ENCODE measurements at places on chromosomes 3 and 15.

DNA sequence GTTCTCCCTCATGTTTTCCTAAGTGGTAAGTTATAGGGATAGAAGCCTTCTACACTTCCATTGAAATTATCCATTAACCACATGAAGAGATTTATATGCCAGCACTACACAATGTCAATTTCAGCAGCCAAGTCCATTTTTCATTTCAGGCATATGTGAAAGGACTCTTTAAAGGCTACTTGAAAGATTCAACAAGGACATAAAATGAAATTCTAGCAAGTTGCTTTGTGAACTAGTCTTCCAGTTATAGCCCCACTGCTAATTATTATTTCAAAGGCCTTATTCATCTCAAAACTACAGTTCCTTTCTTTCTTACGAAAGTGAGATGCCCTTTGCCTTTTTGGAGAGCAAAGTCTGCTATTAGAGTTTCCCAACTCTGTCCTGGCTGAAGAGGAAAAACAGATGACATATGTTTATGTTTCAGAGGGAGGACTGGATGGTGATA, 66.0 kb upstream of the SLC2A2 start:
- H3K36me3 ChIP-seq, result no peaks in the 10 kb centered on the region
- no peak overlapping the region for H3K27ac ChIP-seq
- no peak for DNase-seq
- H3K4me3 ChIP-seq, result no peak overlapping the region

DNA sequence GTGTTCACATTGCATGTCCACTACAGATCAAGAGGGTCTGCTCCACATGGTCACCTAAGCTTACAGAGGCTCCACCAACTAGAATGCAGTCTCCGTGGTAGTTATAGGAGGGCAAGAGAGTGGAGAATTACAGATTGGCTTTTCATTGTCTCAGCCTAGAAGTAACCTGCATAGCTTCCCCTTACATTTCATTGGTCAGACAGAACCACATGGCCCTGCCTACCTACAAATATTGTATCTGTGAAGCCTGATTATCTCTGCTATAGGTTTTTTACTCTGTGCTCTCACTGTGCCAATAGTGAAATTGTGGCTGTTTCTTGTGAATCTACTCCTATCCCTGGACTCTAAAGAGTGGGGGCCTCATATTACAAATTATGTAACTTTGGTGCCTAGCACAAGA, 2.5 kb upstream of the TLNRD1 start:
- peaks cover 10% of the 10 kb centered on the region for H3K36me3 ChIP-seq
- DNase-seq, result no peak
- no peak overlapping the region for H3K4me3 ChIP-seq
- peaks cover 29% of the 10 kb centered on the region for H3K4me1 ChIP-seq
- H3K27me3 ChIP-seq, result no peaks in the 10 kb centered on the region
- no peak overlapping the region for H3K27ac ChIP-seq

DNA sequence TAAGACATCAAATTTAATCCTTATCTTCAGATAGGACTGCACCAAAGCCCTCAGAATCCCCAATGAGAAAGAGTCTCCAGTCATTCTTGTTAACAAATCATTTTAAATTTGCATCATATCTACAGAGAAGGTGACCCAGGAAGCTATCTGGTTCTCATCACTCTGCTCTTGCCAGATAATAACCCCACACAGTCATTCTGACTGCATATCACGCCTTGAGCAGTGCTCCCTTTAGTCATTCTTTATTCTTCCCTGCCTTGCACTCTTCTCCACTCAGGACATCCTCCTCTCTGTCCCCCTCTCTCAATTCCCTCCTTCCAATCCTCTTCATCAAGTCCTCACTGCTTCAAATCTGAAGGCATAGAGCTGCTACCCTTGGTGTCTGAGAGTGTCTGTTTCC, 83.7 kb upstream of the COL6A6 start:
- peaks cover 5% of the 10 kb centered on the region for H3K27me3 ChIP-seq
- no peaks in the 10 kb centered on the region for H3K36me3 ChIP-seq
- H3K4me3 ChIP-seq, result no peak overlapping the region
- DNase-seq, result no peak
- H3K27ac ChIP-seq, result no peak overlapping the region

GRCh38 chr15:69679623-69680228, 227.1 kb downstream of the RPLP1 start:
- H3K27ac ChIP-seq, result no peak overlapping the region
- no peak overlapping the region for H3K4me3 ChIP-seq
- DNase-seq, result no peak
- H3K27me3 ChIP-seq, result no peaks in the 10 kb centered on the region
- H3K4me1 ChIP-seq, result no peaks in the 10 kb centered on the region
- no peaks in the 10 kb centered on the region for H3K36me3 ChIP-seq

- H3K4me1 ChIP-seq, result no peaks in the 10 kb centered on the region
- H3K27me3 ChIP-seq, result no peaks in the 10 kb centered on the region
- peak; percentile 11 for DNase-seq
- H3K27ac ChIP-seq, result no peak overlapping the region
- H3K4me3 ChIP-seq, result no peak overlapping the region
These were observed 69.4 kb upstream of the FOXP1 start for GRCh38 chr3:71652781-71653413.

DNA sequence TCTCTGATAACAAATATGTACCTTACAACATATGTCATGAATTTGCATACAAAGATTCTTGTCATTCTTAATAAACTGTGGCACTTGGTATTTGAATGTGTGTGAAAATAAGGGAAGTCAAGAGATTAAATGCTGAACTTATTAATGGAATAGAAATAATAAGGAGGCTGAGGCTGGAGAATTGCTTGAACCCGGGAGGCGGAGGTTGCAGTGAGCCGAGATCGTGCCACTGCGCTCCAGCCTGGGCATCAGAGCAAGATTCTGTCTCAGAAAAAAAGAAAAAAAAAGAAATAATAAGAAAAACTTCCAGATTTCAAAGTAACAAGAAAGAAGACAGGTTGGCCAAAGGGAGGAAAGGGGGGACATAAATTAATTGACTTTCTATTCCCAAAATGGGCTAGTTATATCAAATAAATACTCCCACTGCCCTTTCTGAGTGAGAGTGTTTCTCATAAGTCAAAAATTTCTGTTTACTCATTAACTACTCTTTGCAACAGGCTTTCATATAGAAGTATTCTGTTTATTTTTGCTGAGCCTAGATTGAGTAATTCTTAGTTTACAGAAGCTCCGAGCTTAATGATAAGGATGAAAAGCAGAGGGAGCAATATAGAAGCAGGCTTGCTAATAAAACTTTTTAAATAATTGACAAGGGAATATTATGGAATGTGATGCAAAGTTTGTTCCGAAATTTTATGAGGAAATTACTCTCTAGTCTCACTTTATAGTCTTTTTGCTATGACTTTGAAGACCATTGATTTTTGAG, 25.6 kb downstream of the KNG1 start:
- no peaks in the 10 kb centered on the region for H3K36me3 ChIP-seq
- DNase-seq, result no peak
- no peak overlapping the region for H3K27ac ChIP-seq
- H3K4me3 ChIP-seq, result no peak overlapping the region
- no peaks in the 10 kb centered on the region for H3K4me1 ChIP-seq

GRCh38 chr3:160739079-160739478, 17.0 kb upstream of the PPM1L start:
- no peaks in the 10 kb centered on the region for H3K4me1 ChIP-seq
- H3K27ac ChIP-seq, result no peak overlapping the region
- DNase-seq, result no peak
- H3K4me3 ChIP-seq, result no peak overlapping the region
- no peaks in the 10 kb centered on the region for H3K27me3 ChIP-seq
- H3K36me3 ChIP-seq, result no peaks in the 10 kb centered on the region

DNA sequence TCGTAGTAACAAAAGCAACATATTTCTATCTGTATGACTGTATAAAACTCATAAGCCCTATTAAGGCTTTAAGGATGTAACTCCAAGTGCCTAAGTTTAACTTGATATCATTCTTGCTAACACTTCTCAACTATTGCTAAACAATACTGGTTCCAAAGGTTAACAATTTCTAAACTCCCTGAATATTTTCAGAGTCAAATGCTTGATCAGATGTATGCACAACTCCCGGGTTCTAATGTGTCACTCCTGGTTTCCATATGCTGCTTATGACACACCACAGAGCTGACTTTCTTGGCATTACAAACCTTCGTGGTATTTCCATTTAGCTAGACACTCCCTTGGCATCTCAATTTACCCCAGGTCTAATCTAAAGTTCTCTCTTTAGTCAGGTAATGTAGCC, 26.3 kb downstream of the DZIP1L start:
- peaks cover under 1% of the 10 kb centered on the region for H3K4me1 ChIP-seq
- no peak overlapping the region for H3K27ac ChIP-seq
- H3K4me3 ChIP-seq, result no peak overlapping the region
- H3K36me3 ChIP-seq, result no peaks in the 10 kb centered on the region
- DNase-seq, result no peak

DNA sequence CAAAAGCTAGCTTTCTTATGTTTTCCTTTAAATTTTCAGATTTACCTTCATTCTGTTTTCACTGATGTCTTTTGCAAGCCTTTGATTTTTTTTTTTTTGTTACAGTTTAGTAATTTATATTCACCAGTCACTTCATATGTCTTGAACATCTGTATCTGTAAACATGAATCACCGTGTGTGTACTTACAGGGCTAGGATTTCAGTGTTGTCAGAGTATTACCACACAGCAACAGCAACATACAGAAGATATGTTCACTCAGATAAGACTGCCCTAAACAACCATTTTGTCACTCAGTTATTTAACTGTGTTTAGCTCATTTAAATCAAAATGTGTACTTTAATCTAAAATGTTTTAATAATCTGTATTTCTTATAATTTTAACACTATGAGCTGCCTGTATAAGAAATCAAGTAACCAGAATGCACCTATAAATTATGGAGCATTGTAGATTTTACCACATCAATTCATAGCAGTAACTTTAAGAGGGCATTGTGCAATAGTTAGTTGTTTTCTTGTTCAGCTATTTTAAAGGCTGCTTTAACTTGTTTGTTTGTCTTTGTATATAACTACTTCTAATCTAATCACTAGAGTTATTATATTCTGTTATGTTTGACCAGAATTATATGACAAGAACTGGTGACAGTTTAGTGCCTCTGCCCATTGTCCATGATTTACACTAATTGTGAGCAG, 50.4 kb downstream of the GHSR start:
- no peaks in the 10 kb centered on the region for H3K27me3 ChIP-seq
- H3K4me3 ChIP-seq, result no peak overlapping the region
- H3K27ac ChIP-seq, result no peak overlapping the region
- H3K36me3 ChIP-seq, result no peaks in the 10 kb centered on the region
- DNase-seq, result no peak

DNA sequence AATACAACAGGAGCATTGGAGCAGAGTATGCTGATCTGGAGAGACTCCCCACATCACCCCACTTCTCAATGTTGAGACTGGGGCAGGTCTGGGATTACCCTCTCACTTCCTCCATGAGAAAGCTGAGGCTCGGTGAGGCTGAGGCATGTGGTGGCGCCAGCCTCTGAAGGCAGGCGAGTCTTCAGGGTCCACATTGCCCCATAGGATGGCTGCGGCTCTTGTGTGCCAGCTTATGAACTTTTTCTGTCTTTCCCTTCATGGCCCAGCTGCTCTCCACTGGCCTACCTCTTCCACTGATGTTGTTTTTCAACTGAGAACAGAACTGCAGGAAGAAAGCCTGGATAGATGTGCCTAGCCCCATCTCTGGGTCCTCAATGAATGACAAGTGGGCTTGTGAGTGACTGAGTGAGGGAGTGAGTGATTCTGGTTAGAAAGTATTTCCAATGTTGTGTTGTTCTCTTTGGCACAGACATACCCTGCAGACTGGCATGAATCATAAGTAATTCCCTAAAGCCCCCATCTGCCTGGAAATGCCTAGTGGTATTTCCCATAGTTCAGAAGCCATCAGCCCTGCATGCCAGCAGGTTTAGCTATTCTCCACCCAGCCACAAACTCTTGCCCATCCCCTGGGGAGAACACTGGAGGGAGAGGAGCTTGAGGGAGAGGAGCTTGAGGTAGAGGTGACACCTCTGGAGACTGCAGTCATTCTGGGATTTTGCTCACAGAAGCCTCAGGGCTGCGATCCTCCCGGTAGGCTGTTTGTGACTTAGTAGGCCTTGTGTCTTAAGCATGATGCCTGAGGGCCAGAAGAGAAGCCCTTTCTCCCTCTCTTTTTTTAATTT, 56.9 kb downstream of the AMOTL2 start:
- no peak overlapping the region for H3K27ac ChIP-seq
- DNase-seq, result no peak
- H3K4me1 ChIP-seq, result no peaks in the 10 kb centered on the region

GRCh38 chr3:165820671-165821123, 16.5 kb downstream of the BCHE start:
- H3K36me3 ChIP-seq, result no peaks in the 10 kb centered on the region
- no peaks in the 10 kb centered on the region for H3K4me1 ChIP-seq
- no peak overlapping the region for H3K27ac ChIP-seq
- H3K4me3 ChIP-seq, result no peak overlapping the region

- no peaks in the 10 kb centered on the region for H3K4me1 ChIP-seq
- H3K27ac ChIP-seq, result no peak overlapping the region
- no peak for DNase-seq
- H3K27me3 ChIP-seq, result no peaks in the 10 kb centered on the region
These were observed 82.0 kb upstream of the XXYLT1 start for GRCh38 chr3:195352895-195353488.

DNA sequence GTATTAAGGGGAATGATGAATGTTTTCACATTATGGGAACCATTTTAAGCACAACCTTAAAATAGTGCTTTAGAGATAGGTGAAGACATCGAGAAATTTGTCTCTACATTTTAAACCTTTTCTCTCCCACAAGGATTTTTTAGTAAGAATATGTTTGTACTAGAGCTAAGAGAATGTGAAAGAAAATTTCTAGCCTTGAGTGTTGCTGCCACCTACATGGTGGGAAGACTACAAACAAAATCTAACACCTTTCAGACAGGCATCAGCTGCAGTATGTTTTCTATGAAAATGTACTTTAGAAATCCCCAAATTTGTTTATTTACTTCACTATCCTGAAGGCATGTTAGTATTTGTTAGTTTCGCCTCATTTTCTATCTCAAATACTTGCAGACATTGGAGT, 247.4 kb downstream of the WDR72 start:
- H3K27ac ChIP-seq, result no peak overlapping the region
- DNase-seq, result no peak
- no peak overlapping the region for H3K4me3 ChIP-seq

DNA sequence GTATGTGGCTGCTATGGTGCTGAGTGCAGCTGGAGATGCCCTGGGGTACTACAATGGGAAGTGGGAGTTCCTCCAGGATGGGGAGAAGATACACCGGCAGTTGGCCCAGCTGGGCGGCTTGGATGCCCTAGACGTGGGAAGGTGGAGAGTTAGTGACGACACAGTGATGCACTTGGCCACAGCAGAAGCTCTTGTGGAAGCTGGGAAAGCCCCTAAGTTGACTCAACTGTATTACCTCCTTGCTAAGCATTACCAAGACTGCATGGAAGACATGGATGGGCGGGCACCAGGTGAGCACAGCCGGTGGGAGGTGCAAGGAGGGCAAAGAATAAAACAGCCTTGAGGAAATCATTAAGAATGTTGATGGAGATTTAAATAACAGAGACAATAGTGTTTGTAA, 2.9 kb downstream of the ADPRH start:
- no peak for DNase-seq
- H3K4me1 ChIP-seq, result no peaks in the 10 kb centered on the region
- no peaks in the 10 kb centered on the region for H3K27me3 ChIP-seq
- no peaks in the 10 kb centered on the region for H3K36me3 ChIP-seq

GRCh38 chr3:169952045-169952444, 14.6 kb upstream of the SEC62 start:
- H3K27me3 ChIP-seq, result peaks cover 10% of the 10 kb centered on the region
- no peak for DNase-seq
- no peaks in the 10 kb centered on the region for H3K4me1 ChIP-seq
- H3K36me3 ChIP-seq, result no peaks in the 10 kb centered on the region
- H3K4me3 ChIP-seq, result no peak overlapping the region

All from DND-41 (cell line).